GM12891 (cell line): ENCODE measurements at places on chromosomes 4 and X.

DNA sequence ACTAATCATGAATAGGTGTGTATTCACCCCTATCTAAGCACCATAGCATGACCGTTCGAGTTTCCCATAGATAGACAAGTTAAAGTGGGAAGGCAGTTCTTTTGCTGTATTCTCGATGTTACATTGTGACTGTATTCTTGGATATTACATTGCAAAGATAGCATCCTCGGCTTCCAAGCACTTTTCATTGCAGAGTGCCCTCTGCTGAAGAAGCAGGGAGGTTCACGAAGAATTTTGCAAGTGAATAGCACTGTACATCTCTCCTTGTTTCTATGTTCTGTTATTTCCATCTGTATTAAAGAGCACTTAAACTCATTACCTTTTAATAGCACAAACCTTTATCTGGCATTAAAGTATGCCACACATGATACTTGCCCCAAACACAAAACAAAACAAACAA lies 426.7 kb upstream of the ARX start:
- DNase-seq, result no peak

DNA sequence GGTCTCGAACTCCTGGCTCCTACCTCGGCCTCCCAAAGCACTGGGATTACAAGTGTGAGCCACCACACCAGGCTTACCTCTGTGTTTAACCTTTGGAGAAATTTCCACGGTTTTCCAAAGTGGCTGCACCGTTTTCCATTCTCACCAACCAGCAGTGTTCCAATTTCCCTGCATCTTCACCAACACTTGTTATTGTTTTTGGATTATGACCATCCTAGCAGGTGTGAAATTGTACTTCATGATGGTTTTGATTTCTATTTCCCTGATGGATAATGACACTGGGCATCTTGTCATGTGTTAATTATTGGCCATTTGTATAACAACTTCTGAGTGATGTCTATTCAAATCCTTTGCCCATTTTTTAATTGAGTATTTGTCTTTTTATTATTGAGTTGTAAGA lies 2.7 kb upstream of the MAP3K15 start:
- no peak for DNase-seq

GRCh38 chr4:106062452-106062875 lies 167.2 kb downstream of the NPNT start:
- no peak for DNase-seq

DNA sequence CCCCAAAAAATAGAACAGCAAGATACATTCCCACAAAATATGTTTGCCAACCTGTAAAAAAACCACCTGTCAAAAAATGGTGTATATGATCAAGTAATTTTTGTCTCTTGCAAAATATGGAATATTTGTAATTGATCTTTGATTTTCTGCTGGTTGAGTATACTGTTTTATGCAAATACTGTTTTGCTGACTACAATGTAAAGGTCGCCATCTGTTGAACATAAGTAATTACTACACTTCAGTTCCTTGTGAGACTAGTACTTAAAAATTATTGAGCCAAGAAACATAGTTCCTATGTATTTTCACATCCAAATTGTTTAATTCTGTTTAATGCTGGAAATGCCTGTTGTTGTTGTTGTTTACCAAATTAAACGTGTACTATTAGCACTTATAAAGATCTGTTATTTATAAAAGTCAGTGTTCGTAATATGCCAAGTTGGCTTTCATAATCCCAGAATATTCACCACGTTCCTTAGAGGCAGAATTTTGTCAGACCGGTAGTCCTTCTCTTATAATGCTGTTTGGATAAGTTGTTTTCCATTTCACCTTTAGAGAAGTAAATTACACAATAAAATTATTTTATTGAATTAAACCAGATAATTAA lies 144.2 kb downstream of the PDLIM5 start:
- no peak for DNase-seq

GRCh38 chr4:115972967-115973366 lies 859.5 kb upstream of the NDST4 start:
- DNase-seq, result no peak

DNA sequence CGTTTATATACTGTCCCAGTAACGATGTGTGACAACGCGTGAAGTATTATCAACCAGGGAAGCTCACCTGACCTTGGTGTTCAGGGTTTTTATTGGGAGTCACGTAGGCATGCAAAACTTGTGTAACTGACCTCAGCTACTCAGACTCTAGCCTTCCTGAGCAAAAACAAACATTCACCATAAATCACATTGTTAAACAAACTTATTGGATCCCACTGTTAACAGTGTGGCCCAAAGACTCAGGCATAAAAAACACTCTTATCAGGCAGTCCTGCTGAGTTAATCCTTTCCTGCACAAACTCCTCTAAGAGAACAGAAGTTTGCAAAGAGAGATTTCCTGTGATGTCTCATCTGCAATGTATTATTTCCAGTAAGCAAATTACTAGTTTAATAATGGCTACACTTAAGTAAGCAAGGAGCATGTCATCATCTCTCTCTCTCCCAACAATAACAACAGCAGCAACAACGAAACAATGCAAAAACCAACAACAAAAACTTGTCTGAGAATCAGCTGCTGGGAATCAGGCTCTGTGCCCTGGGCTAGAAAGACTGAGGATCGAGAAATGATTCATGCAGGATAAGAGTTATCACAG lies 12.0 kb downstream of the GAGE1 start:
- no peak for DNase-seq

GRCh38 chrX:19616959-19617358 lies 101.7 kb upstream of the MAP3K15 start:
- DNase-seq, result no peak

DNA sequence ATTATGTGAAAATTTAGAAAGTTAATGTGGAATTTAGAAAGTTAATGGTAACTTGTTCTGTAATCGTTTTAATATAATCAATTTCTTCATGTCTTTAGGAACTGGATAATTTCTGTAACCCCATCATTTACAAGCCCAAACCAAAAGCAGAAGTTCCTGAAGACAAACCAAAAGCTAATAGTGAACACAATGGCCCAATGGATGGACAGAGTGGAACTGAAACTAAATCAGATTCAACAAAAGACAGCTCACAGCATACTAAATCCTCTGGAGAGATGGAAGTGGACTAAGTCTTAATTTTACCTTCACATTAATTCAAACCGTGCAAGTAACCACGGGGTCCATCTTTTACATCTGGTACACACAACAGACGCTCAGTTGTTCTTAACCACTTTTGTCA lies 48.1 kb upstream of the PLK4 start:
- no peak for DNase-seq

DNA sequence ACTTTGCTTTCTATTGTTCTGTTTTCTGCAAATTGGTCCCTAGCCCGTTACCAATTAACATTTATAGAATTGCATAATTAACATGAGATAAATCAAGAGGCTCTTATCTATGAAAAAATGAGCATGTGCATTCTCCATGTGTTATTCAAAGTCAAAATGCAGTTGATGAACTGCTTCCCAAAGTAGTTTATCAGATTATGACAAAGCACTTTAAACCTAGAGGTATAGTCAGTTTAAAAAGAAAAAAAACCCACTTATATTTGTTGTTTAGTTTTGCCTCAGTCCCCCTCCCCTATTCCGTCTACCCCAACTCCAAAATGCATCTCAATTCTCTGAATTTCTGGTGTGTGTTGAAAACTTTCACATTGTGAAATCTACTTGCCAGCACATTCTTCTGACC lies 119.5 kb downstream of the ATXN3L start:
- no peak for DNase-seq

DNA sequence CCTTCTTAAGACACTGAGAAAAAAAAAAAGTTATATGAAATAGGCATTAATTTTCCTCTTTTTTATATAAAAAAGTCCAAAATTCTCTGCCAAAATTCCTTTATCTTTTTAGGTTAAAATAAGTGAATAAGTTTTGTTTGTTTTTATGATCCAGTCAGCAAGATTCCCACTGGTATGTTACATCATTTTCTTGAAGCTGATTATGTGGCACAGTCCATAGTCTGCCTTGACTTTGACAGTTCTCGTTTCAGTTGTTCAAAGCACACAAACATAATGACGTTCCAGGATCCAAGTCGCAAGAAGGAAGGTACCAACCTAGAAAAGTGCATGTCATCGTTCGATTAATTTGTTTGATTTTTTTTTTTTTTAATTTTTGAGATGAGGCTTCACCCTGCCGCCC lies 9.1 kb downstream of the UCP1 start:
- DNase-seq, result no peak

DNA sequence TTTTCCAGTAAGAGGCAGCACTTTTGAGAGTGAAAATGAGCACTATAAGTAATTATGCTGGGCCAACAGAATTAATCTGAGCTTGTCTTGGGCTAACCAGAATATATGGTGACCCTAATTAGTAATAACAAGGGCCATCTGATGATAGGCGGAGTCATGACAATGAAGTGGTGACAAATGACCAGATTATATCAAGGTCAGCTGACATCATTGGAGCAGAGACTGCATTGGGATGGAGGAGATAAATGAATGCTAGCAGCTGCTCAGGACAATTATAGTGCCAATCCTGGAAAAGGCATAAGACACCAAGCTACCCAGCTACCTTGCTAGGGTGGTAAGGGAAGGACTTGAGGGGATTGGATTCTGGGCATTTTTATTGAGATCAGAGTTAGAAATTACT lies 1548.7 kb downstream of the RPA4 start:
- DNase-seq, result no peak

- DNase-seq, result no peak
Observed at GRCh38 chr4:156102411-156102810, 148.7 kb upstream of the CTSO start.
